Fibroblast of skin of right biceps (primary cell): ENCODE measurements at places on chromosomes 11 and 22.

DNA sequence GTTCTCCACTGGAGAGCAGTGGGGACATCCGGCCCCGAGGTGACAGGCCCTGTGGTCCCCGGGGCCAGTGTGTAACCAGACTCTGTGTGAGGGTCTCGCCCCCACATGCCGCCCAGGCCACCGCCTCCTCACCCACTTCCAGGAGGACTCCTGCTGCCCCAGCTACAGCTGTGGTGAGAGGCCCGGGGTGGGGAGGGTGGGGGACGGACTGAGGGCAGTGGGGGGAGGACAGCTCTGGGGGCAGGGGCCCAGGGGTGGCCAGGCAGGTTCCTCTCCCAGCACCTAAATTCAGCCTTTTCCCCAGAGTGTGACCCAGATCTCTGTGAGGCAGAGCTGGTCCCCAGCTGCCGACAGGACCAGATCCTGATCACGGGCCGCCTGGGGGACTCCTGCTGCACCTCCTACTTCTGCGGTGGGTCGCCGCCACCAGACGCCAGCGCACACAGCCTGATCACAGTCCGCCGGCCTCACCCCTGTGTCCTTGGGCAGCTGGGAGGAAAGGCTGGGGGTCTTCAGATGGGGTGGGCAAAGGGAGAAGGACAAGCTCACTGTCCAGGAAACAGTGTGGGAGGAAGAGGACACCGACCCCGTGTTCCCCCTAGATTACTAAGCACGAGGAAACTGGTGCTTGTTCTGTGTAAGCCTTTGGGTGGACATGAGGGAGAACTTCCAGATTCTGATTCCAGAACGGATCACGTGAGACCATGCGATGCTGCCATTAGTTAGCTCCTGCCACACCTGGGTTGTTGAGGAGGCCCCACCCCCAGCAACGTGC lies 84.4 kb upstream of the MYOD1 start:
- no peak for DNase-seq

DNA sequence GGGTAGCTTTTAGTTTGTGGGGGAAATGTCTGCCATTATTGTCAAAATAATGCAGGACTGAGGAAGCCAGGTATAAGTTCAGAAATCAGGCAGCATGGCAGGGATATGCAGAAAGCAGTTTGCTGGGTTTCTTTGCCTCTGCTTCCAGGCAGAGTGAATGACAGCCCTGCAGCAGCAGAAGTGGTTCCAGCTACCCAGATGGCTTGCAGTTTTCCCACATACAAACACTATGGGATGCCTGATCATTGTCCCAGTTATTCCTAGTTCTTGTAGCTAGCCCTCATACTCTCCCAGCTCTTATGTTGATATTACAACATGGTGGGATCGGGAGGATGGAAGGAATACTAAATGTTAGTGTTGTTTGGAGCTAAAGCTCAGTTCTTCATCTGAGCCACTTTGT lies 2.8 kb upstream of the DIXDC1 start:
- DNase-seq = no peak

DNA sequence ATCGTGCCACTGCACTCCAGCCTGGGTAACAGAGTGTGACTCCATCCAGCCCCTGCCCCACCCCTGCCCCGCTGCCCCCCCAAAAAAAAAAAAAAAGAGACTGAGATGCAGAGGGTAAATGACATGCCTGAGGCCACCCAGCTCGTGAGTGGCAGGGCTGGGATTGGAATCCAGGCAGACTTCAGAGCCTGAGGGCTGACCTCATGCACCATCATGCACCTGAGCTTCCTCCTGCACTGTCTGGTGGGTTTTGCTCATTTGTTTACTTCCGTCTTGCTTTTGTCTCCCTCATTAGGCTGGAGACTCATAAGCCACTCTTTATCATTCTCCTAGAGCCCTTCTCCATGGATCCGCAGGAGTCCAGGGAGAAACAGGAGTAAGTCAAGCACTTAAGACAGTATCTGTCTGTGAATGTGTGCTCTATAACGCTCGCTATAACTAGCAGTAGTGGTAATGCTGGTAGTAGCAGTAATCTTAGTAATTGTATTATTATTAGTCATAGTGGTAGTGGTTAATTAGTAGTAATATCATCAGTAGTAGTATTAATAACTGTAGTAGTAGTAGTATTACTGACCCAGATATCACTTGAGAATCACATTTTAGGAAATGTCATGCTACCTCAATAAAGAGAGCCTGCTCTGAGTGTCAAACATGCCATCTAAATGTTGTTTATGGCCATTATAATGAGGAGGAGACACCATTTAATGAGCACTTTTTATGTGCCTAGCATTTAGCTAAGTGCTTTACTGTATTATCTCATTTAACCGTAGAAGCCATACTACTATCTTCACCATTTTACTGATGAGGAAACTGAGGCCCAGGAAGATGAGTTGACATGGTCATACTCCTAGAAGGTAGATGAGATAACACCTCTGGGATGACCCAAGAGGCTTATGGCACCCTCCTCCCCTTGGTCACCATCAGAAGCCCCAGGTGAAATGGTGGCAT lies 85.0 kb downstream of the NAT10 start:
- no peak for DNase-seq

DNA sequence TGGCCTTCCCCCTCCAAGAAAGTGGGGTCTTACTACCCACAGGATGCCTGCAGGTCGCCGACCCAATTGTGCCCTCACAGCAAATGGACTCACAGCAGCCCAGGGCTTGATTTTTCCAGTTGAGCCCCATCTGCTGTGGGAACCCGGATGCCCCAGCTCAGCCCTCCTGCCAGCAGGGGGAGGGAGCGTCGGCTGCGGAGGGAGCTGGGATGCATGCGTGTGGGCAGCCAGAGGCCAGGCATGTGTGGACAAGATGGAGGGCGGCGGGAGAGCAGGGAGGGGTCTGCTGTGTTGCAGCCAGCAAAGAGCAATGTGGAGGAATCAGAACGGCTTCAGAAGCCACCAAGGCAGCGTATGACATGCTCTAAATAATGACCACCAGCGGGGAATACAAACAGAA lies 41.0 kb upstream of the EIF3D start:
- peak; percentile 35 for DNase-seq

DNA sequence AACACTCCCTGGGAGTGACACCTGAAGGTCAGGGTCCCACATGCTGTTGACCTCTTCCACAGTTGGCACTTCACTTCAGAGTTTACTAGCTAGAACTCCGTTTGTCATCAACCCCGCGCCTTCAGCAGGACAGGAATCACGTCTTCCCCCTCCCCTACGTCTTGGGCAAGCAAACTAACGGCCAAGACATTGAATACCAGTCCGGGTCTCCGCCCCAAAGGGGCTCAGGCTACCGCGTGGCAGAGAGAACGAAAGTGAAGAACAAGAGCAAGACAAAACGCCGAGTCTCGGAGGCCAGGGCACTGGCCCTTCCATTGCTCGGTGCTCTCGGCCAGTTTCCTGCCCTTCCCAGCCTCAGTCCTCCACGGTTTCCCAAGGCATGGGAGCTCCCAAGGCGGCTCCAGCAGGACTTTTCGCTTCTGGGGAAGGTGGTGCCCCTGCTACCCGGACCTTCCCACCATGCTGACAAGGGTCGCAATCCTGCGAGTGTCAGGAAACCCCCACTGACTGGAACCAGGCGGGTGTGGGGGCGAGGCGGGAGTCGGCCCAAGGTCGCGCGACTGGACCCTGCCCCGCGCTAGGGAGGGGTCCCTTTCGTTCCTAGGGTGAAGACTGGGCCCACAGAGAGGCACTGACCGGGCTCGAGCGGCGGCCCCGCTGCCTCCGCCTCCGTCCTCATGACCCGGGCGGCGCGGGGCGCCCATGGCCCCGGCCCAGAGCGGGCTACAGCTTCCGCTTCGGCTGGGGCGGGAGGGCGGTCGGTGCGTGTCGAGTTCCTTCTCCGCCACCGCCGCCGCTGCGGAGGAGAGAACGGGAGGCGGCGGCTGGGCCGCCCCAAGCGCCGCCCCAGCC lies at the start of gene GUCD1:
Gene GUCD1, minus strand, starts transcription at position 826 of the 852 bp plus-strand sequence. Its CDS starts 147 bp downstream, at position 679.
- peak; percentile 44 for DNase-seq
